ENCODE measurements at places on chromosomes 3 and 15.

GRCh38 chr3:115581362-115582135 is 41.8 kb upstream of the GAP43 start:
- H3K4me3 ChIP-seq, result no peak overlapping the region
- no peaks in the 10 kb centered on the region for H3K27me3 ChIP-seq
- ATAC-seq, result no peak
- H3K36me3 ChIP-seq, result no peaks in the 10 kb centered on the region
- no peaks in the 10 kb centered on the region for H3K4me1 ChIP-seq

GRCh38 chr15:28953573-28954195 is 67.9 kb downstream of the APBA2 start:
- no peaks in the 10 kb centered on the region for H3K4me1 ChIP-seq
- no peak overlapping the region for H3K4me3 ChIP-seq
- H3K36me3 ChIP-seq, result no peaks in the 10 kb centered on the region
- ATAC-seq, result no peak

DNA sequence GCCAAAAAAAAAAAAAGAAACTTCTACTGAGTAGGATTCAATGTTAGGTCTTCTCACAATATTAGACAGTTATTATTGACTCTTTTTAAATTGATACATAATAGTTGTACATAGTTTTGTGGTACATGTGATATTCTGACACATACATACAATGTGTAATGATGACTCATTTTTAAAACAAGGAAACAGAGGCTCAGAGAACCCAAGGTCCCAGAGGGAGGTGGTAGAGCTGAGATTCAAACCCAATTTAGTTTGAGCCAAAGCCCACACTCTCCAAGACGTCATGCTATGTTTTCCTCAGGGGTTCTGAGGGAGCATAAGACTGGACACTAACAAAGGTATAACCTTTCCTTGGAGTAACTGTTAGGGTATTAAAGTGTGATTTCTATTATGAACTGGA is 40.6 kb downstream of the MYO5C start:
- no peaks in the 10 kb centered on the region for H3K4me1 ChIP-seq
- peaks cover 6% of the 10 kb centered on the region for H3K36me3 ChIP-seq
- H3K27ac ChIP-seq, result no peak overlapping the region
- no peak for ATAC-seq
- H3K27me3 ChIP-seq, result no peaks in the 10 kb centered on the region

- H3K36me3 ChIP-seq, result no peaks in the 10 kb centered on the region
- H3K27ac ChIP-seq, result no peak overlapping the region
- no peak for ATAC-seq
- H3K4me1 ChIP-seq, result no peaks in the 10 kb centered on the region
- no peak overlapping the region for H3K4me3 ChIP-seq
These were observed 152.7 kb downstream of the SHOX2 start for GRCh38 chr3:157953565-157953964.

GRCh38 chr15:70032509-70032908 is 65.2 kb downstream of the TLE3 start:
- no peak overlapping the region for H3K4me3 ChIP-seq
- H3K27me3 ChIP-seq, result peaks cover 28% of the 10 kb centered on the region
- no peak overlapping the region for H3K27ac ChIP-seq
- no peaks in the 10 kb centered on the region for H3K36me3 ChIP-seq
- H3K4me1 ChIP-seq, result peaks cover 7% of the 10 kb centered on the region

- no peak for ATAC-seq
- H3K36me3 ChIP-seq, result no peaks in the 10 kb centered on the region
- no peak overlapping the region for H3K27ac ChIP-seq
- no peak overlapping the region for H3K4me3 ChIP-seq
- peaks cover 17% of the 10 kb centered on the region for H3K27me3 ChIP-seq
- H3K4me1 ChIP-seq, result no peaks in the 10 kb centered on the region
These were observed 16.5 kb upstream of the REC114 start for GRCh38 chr15:73426323-73426994.

- H3K4me3 ChIP-seq, result no peak overlapping the region
- H3K27me3 ChIP-seq, result no peaks in the 10 kb centered on the region
- no peak for ATAC-seq
- H3K36me3 ChIP-seq, result no peaks in the 10 kb centered on the region
These were observed 90.9 kb upstream of the ASB14 start for GRCh38 chr3:57383406-57383805.

DNA sequence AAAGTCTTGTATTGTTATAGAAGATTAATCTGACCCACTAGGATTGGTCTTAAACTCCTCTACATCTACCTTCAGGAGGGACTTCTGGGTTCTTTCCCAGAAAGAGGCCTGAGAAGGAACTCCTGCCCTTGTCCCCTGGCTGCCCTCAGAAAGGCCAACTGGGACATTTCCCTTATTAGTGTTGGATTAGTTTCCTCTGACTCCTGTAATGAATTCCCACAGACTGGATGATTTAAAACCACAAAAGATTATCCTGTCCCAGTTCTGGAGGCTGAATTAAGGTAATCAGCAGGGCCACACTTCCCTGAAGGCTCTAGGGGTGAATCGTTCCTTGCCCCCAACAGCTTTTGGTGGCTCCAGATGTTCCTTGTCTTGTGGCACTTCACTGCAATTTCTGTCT is 102.8 kb upstream of the NMNAT3 start:
- ATAC-seq, result no peak
- no peak overlapping the region for H3K27ac ChIP-seq
- no peaks in the 10 kb centered on the region for H3K36me3 ChIP-seq
- no peaks in the 10 kb centered on the region for H3K27me3 ChIP-seq
- no peaks in the 10 kb centered on the region for H3K4me1 ChIP-seq
- no peak overlapping the region for H3K4me3 ChIP-seq

DNA sequence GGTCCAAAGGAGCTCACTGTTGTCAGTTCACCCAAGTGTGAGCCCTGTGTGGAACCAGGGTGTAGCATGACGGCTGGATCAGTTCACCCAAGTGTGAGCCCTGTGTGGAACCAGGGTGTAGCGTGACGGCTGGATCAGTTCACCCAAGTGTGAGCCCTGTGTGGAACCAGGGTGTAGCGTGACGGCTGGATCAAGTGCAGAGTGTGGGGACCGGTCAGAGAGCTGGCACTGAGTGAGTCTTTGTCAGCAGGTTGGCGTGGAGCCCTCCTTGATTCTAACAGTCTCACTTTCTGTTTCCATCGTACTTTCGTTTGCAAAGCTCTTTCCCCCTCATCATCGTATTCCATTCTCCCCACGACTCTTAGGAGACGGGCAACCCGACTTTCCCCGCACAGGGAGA is 57.9 kb upstream of the DLG1 start:
- H3K36me3 ChIP-seq, result no peaks in the 10 kb centered on the region
- H3K27me3 ChIP-seq, result no peaks in the 10 kb centered on the region
- H3K4me3 ChIP-seq, result no peak overlapping the region

GRCh38 chr3:149277331-149277813 is 55.7 kb upstream of the CP start:
- ATAC-seq, result no peak
- no peak overlapping the region for H3K27ac ChIP-seq
- H3K4me1 ChIP-seq, result no peaks in the 10 kb centered on the region
- no peaks in the 10 kb centered on the region for H3K36me3 ChIP-seq

DNA sequence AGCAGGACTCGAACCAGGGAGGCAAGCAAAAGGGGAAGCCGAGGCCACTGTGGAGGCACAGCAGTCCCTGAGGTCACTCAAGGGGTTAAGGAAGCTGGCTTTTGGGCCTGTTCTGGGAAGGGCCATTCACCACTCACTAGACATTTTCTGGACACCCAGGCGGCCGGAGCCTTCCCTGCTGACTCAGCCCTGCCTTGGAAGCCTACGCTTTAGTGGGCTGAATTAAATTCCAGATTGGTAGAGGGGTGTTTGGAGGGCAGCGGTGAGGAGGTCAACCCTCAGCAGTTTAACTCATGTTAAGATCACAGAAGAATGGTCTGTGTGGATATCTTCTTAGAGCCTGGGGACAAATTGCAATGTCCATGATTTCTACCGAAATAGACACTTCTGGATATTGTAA is 152.8 kb downstream of the GABRG3 start:
- H3K4me3 ChIP-seq, result no peak overlapping the region
- ATAC-seq, result no peak
- H3K36me3 ChIP-seq, result no peaks in the 10 kb centered on the region

DNA sequence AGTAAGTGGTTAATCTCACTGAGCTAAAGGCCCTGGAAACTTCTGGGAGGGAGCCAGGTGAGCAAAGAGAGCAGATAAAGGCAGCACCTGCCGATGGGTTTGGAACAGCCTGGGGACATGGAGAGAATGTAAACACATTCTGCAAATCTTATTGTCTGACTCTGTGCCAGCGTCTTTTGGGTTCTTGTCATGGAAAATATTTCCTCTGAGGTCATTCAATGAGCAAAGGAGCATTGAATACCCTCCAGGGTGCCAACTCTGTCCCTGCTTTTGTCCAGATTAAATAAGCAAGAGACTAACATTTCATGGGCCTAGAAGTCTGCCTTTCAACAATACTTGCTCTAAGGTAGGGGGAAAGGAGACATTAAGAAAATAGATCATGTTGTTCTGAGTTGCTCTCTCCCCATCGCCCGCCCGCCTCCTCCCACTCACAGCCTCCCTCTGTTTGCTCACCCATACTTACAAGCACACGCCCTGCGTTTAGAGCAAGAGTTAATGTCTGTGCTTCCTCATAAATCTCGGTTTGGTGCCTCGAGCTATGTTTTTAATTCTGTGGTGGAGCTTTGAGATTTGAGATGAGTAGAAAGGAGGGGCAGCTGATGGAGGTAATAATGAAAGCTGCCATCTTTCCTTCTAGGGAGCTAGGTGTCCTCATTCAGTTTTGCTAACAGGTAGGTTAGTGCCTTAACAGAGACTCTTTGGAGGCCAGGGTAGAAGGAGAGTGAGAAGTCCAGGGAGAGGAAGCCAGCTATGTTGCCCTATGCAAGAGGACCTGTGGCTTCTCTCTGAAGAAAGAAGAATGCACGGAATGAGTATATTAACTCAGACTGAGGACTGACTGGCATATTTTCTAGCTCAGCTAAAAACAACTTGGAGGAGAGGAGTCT is 132.9 kb downstream of the TPRG1 start:
- peak overlapping the region; percentile 39 for H3K27ac ChIP-seq
- H3K4me1 ChIP-seq, result peaks cover 10% of the 10 kb centered on the region
- no peak overlapping the region for H3K4me3 ChIP-seq
- H3K36me3 ChIP-seq, result no peaks in the 10 kb centered on the region

GRCh38 chr3:169804681-169805080 is 8.0 kb upstream of the LRRIQ4 start:
- H3K4me1 ChIP-seq, result peaks cover 9% of the 10 kb centered on the region
- no peak overlapping the region for H3K4me3 ChIP-seq
- no peak for ATAC-seq
- no peaks in the 10 kb centered on the region for H3K36me3 ChIP-seq

DNA sequence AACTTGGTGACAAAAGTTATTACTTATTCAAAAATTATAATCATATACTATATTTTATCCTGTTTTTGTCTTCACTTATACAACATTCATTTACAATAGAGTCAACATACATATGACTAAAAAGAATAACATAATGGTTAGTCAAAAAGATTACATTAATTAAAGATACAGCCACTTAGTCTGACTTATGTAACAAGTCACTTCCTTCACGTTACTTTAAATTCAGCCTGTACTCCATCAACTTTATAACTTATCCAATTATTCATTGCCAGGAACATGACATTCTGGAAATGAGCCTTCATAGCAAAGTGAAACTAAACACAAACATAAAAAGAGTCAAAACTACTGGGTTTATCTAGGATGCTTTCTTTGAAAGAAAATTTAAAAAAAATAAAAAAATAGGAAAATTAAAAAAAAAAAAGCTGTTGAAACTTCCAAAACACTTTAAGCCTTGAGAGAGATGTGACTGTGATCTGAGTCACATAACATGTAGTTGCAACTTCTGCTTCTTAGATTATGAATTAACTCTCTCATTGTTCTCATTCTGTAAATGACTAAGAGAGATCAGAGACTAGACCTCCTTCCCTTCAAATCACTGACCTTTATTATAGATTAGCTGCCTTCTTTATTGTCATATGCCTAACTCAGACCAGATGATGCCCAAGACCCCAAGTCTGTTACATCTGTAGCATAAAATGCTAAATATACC is 107.8 kb downstream of the MYRIP start:
- H3K27ac ChIP-seq, result no peak overlapping the region
- no peaks in the 10 kb centered on the region for H3K27me3 ChIP-seq
- no peaks in the 10 kb centered on the region for H3K36me3 ChIP-seq
- ATAC-seq, result no peak
- no peak overlapping the region for H3K4me3 ChIP-seq
- H3K4me1 ChIP-seq, result no peaks in the 10 kb centered on the region

- peaks cover 25% of the 10 kb centered on the region for H3K27me3 ChIP-seq
- H3K27ac ChIP-seq, result no peak overlapping the region
- no peak overlapping the region for H3K4me3 ChIP-seq
- no peak for ATAC-seq
These were observed 74.2 kb downstream of the MAGEF1 start for GRCh38 chr3:184637705-184638104.

- H3K36me3 ChIP-seq, result no peaks in the 10 kb centered on the region
- no peak overlapping the region for H3K27ac ChIP-seq
- H3K4me1 ChIP-seq, result no peaks in the 10 kb centered on the region
- no peak for ATAC-seq
These were observed 156.7 kb downstream of the RAB11A start for GRCh38 chr15:66025972-66026371.

DNA sequence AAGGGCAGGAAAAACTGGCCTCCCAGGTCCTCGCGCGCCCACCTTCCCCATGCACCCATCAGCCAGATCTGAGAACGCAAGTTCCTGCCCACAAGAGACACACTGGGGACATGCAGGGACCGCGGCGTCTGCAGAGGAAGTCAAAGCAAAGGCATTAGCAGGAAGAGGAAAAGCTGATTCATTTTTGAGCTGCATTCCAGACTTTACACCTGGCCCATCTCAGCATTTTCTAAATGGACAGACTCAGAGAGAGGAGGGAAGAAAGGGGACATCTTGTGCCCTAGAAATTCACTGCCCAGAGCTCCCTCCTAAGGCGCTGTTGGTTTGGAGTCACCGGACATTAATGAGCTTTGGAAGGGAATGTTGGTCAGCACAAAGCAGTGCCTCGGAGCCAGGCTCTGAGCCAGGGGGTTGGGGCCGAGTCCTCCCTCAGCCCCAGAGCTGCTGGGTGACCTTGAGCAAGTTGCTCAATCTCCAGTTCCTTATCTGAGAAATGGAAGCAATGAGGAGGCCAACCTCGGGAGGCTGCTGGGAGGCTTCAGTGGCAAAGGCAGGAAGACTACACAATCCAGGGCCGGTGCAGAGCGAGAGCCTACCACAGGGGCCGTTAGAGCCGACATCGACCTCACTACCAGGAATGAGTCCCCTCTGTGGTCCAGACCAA is 150.5 kb upstream of the IQSEC1 start:
- H3K36me3 ChIP-seq, result no peaks in the 10 kb centered on the region
- H3K27me3 ChIP-seq, result no peaks in the 10 kb centered on the region
- H3K4me1 ChIP-seq, result no peaks in the 10 kb centered on the region
- H3K27ac ChIP-seq, result no peak overlapping the region
- H3K4me3 ChIP-seq, result no peak overlapping the region

DNA sequence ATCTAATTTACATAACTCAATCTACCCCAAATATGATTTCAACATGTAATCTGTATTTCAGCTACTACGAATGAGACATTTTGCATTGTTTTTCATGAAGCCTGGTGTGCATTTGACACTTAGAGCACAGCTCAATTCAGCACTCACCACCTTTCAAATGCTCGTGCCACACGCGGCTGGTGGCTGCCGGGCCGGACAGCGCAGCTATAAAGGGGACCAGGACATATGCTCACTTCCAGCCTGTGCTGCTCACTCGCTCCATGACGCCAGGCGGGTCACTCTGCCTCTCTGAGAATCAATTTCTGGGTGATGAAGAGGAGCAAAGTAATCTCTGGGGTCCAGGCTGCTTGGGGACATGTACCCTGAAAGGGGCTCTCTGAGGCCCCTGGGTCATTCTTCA is 93.1 kb downstream of the WNT7A start:
- no peak overlapping the region for H3K4me3 ChIP-seq
- H3K4me1 ChIP-seq, result no peaks in the 10 kb centered on the region
- H3K27me3 ChIP-seq, result peaks cover 83% of the 10 kb centered on the region
- no peak for ATAC-seq
